ENCODE measurements at places on chromosomes 12 and 14. TPM values are rescaled to one million over a fixed set of nuclear protein-coding genes. Genes with fewer than 3 reads are reported as not detected.

Gene RIMKLB
- total RNA-seq = 30.5 TPM

Gene RTL1
- not detected for total RNA-seq

Gene CEBPE
- total RNA-seq = not detected

Gene FAR2
- 15.0 TPM for total RNA-seq

Gene NRIP2
- total RNA-seq = 9.7 TPM

- no peak for DNase-seq
Measured at GRCh38 chr14:93731753-93732152, 56.5 kb downstream of the PRIMA1 start.

DNA sequence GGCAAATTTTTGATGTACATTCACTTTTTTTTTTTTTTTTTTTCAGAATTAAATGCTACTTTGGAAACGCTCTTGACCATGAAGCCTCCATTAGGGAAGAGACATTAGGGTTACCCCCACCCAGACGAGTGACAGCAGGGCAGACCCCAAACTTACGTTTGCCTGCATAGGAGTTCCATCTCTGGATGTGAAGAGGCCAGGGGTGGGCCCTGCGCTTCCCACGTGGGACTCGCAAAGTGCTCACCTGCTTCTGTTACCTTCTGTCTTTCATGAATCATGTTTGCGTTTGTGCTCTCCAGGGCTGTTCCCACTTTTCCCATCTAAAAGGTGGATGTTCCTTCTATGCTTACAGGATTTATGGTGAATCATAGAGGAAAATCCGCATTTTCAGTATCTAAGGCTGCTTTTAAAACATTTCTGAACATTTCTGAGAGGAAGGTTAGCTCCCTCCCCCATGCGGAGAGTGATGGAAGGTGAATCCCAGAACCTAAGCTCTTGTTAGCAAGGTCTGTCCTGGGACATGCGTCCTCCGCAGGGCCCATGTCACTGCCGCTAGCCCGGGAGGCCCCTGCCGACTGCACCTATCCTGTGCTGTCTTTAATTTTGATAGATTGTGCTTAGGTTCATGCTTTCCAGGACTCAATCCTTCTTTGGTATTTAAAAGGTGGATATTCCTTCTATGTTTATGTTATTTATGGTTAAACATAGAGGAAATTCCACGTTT is 135.7 kb upstream of the RTL1 start:
- no peak for DNase-seq

DNA sequence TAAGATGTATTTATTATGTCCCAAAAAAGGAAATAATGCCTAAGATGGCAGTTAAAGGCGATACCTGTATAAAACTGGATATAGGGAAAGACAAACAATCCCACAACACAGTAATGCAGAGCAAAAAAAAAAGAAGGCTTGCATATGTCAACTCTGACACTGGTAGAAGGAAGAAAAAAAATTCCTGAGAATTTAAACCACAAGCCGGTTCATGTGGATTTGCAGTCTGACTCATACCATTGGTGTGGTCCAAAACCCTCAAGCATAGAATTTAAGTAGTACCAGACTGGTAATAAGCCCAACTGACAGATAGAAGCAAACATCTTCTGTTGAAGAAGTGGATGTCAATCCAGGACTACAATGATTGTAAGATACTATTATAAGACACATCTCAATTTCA is 7.2 kb downstream of the DNAI7 start:
- DNase-seq = no peak

DNA sequence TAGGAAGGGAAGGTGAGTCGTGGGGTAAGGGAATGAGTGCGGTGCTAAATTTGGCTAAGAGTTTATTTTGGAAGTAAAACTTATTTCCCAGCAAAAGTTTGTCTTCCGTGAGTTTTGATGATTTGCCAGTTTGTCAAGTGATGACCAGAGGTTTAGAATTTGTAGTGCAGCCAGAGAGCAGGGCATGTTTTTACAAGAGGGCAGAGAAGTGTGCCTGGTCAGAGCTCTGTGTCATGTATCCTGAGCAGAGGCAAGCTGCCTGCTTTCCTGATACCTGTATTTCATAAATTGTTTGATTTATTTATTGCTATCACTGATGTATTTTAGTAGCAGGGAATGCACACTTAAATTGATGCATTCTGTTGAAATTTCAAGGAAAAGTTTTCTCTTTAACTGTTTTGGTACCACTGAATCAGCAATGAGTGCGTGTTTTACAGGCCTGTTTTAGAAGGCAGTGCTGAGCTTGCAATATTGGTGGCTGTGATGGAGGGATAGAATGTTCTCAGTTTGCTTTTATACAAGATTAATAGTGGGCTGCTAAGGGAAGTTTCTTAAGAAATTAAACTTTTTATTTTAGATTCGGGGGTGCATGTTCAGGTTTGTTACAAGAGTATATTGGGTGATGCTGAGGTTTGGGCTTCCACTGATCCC is 19.7 kb upstream of the RD3L start:
- DNase-seq = no peak

DNA sequence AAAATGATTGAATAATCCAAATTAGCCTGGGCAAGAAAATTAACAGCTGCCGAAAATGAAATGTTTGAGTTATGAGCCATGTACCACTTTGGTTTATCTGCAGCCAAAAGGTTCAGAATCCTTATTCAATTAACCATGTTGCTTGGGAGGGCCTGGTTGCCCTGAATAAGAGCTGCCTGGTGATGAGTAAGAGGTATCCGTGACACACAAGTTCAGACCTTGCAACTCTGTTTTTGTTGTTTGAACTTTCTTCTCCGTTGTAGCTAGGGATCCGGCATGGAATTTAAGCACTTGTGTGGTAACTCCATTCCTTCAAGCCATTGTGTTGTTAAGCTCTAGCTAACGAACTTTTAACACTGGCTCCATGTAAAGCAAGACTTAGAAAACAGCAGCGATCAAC is 35.7 kb downstream of the FOXA1 start:
- no peak for DNase-seq

- no peak for DNase-seq
Measured at GRCh38 chr14:44657696-44658388, 150.8 kb upstream of the FSCB start.

DNA sequence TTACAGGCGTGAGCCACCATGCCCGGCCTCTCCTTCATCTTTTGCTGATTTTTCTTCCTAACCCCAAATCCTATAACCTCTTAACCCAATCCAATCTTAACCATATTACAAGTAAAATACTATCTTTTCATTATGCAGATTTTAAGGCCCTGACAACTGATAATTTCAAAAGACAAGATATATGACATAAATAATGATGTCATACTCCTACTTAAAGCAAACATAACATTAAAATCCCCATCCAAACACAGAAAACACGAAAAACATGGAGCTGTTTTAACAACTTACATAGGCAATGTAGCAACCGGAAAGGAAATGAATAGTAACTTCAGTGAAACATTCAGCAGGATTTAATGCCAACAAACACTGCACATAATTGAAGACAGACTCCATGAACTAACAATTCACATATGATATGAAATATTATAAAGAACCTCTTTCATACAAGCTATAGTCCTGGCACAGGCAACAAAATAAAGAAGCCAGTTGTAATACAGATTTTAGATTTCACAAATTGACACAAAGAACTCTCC is 21.5 kb downstream of the USP44 start:
- no peak for DNase-seq

DNA sequence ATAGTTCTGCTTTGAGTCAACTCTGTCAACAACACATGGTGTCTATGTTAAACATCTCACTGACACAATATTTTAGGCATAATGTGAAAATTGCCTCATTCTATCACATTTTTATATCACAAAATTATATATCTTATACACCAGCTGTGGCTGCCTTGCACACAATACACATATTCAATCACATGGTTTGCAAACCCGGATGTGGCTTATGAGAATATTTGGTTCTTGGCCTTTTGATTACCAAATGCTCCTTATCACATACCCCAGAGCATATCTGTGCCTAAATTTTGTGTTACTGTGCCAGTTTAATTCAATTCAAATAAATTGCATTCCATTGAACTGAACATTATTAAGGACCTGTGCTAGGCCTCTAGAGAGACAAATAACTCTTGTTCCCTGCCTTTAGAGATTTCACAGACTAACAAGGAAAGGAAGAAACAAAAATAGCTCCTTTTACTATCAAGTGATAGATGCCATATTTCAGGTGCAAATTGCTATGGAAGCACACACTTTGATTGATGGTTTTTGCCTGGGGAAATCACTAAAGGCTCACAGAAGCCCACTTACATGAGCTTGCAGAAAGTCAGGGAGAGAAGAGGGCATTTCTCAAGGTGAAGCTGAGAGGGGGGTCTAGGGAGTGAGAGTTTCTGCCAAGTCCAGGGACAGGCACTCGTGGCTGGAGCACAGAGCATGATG is 63.4 kb downstream of the PPP1R36 start:
- no peak for DNase-seq

GRCh38 chr12:27861428-27862167 is 81.6 kb upstream of the MANSC4 start:
- DNase-seq = peak; percentile 94
